DND-41 (cell line): ENCODE measurements at places on chromosomes 2 and 18.

GRCh38 chr18:69968039-69968438, 20.4 kb upstream of the CD226 start:
- no peaks in the 10 kb centered on the region for H3K27me3 ChIP-seq
- H3K36me3 ChIP-seq: no peaks in the 10 kb centered on the region
- no peak overlapping the region for H3K4me3 ChIP-seq
- DNase-seq: peak; percentile 62

- H3K4me1 ChIP-seq: peaks cover 70% of the 10 kb centered on the region
- peak overlapping the region; percentile 63 for H3K27ac ChIP-seq
- H3K27me3 ChIP-seq: no peaks in the 10 kb centered on the region
- peaks cover 87% of the 10 kb centered on the region for H3K36me3 ChIP-seq
- DNase-seq: no peak
These were observed 12.0 kb downstream of the STK17B start for GRCh38 chr2:196159221-196159892.

GRCh38 chr2:43443282-43443681, 152.6 kb downstream of the THADA start:
- H3K36me3 ChIP-seq: peaks cover 4% of the 10 kb centered on the region; the same call in 1 of the 2 replicates
- no peak overlapping the region for H3K4me3 ChIP-seq
- H3K27me3 ChIP-seq: no peaks in the 10 kb centered on the region
- H3K4me1 ChIP-seq: no peaks in the 10 kb centered on the region
- DNase-seq: no peak

DNA sequence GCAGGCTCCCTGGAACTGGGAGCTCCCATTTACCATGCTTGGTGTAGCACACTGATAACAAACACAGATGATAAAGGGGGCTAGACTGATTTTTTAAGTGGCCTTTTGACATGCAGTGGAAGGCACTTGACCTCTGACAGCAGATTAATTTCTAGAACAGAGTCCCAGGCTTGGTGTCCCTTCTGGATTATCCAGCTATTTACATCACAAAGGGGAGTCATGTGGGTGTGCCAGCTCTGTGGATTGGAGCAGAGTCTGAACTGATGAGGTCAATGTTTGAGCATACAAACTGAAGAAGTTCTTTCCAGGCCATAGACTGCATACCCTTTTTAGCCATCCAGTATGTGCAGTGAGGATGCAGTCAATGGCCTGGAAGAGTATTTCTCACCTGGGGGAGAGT, 31.5 kb upstream of the SIX2 start:
- H3K4me3 ChIP-seq: no peak overlapping the region
- no peaks in the 10 kb centered on the region for H3K4me1 ChIP-seq
- DNase-seq: no peak
- no peak overlapping the region for H3K27ac ChIP-seq
- no peaks in the 10 kb centered on the region for H3K27me3 ChIP-seq
- H3K36me3 ChIP-seq: no peaks in the 10 kb centered on the region

- no peaks in the 10 kb centered on the region for H3K36me3 ChIP-seq
- H3K4me3 ChIP-seq: no peak overlapping the region
- DNase-seq: no peak
- no peaks in the 10 kb centered on the region for H3K27me3 ChIP-seq
These were observed 339.4 kb downstream of the CMPK2 start for GRCh38 chr2:6526093-6526824.

- peaks cover 5% of the 10 kb centered on the region; the same call in 1 of the 2 replicates for H3K4me1 ChIP-seq
- no peak for DNase-seq
- H3K27me3 ChIP-seq: no peaks in the 10 kb centered on the region
These were observed 164.6 kb upstream of the TRIB2 start for GRCh38 chr2:12552092-12552491.

GRCh38 chr18:77130229-77131099, 2.1 kb downstream of the MBP start:
- peak; percentile 54 for DNase-seq
- H3K36me3 ChIP-seq: peaks cover 3% of the 10 kb centered on the region; the same call in 1 of the 2 replicates
- peak overlapping the region; percentile 64 for H3K4me3 ChIP-seq
- H3K27ac ChIP-seq: peak overlapping the region; percentile 93

- DNase-seq: no peak
- peaks cover 75% of the 10 kb centered on the region for H3K36me3 ChIP-seq
- H3K27me3 ChIP-seq: no peaks in the 10 kb centered on the region
- H3K27ac ChIP-seq: no peak overlapping the region
- H3K4me3 ChIP-seq: no peak overlapping the region
These were observed 79.7 kb downstream of the RRM2 start for GRCh38 chr2:10202131-10202665.

DNA sequence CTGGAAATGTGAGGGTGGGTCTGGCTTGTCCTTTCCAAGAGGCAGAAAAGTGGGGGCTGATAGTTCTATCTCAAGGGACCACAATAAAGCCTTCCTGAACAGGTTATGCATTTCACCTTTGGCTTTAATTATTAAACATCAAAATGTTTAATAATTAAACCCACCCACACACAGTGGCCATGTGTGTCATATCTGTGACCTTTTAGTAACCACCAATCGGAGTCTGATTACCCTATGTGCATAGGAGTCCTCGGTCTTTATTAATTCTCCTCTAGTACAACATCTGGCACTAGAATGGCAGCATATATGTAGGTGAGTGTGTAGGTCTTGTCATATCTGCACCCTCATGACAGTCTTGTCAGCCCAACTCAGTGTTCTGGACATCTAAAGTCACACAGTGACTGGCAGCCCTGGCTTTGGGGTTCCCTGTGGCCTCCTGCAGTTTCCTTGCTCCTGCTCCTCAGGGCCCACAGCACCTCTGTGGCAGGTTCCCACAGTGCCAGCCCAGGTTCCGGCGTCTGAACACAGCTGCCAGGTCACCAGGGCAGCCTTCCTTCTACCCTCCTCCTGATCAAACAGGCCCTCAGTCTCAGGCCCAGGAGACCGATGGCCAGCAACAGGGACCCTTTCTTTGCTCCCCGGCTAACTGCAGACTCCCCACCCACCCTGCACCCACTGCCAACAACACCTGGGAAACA, 100.9 kb downstream of the MTCL1 start:
- no peak overlapping the region for H3K27ac ChIP-seq
- peaks cover 14% of the 10 kb centered on the region for H3K4me1 ChIP-seq
- H3K27me3 ChIP-seq: no peaks in the 10 kb centered on the region
- no peak for DNase-seq
- no peaks in the 10 kb centered on the region for H3K36me3 ChIP-seq

- H3K27me3 ChIP-seq: peaks cover 20% of the 10 kb centered on the region
- H3K27ac ChIP-seq: no peak overlapping the region
- no peaks in the 10 kb centered on the region for H3K36me3 ChIP-seq
- peak; percentile 75 for DNase-seq
- no peak overlapping the region for H3K4me3 ChIP-seq
- no peaks in the 10 kb centered on the region for H3K4me1 ChIP-seq
These were observed 109.6 kb downstream of the SH3RF3 start for GRCh38 chr2:109238580-109238979.

- no peak overlapping the region for H3K4me3 ChIP-seq
- H3K27me3 ChIP-seq: no peaks in the 10 kb centered on the region
- peaks cover 6% of the 10 kb centered on the region; the same call in 1 of the 2 replicates for H3K4me1 ChIP-seq
- no peak for DNase-seq
- H3K27ac ChIP-seq: peak overlapping the region; percentile 12; the same call in 1 of the 2 replicates
- H3K36me3 ChIP-seq: peaks cover 71% of the 10 kb centered on the region
These were observed 53.7 kb downstream of the BCL11A start for GRCh38 chr2:60499651-60500265.

GRCh38 chr2:1651121-1652033, 92.9 kb downstream of the PXDN start:
- no peak overlapping the region for H3K27ac ChIP-seq
- peaks cover 15% of the 10 kb centered on the region for H3K27me3 ChIP-seq
- H3K4me1 ChIP-seq: no peaks in the 10 kb centered on the region
- H3K4me3 ChIP-seq: no peak overlapping the region

DNA sequence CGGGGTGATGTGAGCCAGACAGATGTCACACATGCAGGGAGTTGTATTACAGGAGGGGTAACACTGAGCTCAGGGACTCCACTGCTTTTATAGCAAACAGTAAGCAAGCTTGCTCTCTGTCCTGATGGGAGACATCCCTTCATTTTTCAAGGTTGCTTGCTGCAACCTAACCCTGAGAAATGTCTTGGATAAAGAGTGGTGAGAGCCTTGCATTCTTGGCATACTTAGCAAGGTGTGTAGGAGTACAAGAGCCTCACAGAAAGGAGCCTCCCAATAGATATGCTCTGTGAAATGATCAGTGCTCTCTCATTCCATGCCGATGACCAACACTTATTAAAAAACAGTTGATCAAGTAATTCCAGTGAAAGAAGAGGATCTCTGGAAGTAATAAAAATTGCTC, 8.1 kb downstream of the PFN4 start:
- H3K4me3 ChIP-seq: no peak overlapping the region
- no peak for DNase-seq
- no peak overlapping the region for H3K27ac ChIP-seq

GRCh38 chr2:60296219-60296955, 257.1 kb downstream of the BCL11A start:
- no peaks in the 10 kb centered on the region for H3K4me1 ChIP-seq
- no peaks in the 10 kb centered on the region for H3K36me3 ChIP-seq
- DNase-seq: no peak
- H3K27me3 ChIP-seq: no peaks in the 10 kb centered on the region
- no peak overlapping the region for H3K4me3 ChIP-seq
- no peak overlapping the region for H3K27ac ChIP-seq

GRCh38 chr18:13611601-13612195, 114.7 kb downstream of the FAM210A start:
- peak overlapping the region; percentile 98 for H3K27ac ChIP-seq
- peak; percentile 79 for DNase-seq
- peaks cover 27% of the 10 kb centered on the region for H3K36me3 ChIP-seq

GRCh38 chr2:28251337-28251736, 141.3 kb upstream of the FOSL2 start:
- no peak for DNase-seq
- no peaks in the 10 kb centered on the region for H3K27me3 ChIP-seq
- no peak overlapping the region for H3K27ac ChIP-seq
- H3K4me3 ChIP-seq: no peak overlapping the region

- DNase-seq: no peak
- H3K4me1 ChIP-seq: no peaks in the 10 kb centered on the region
- no peak overlapping the region for H3K4me3 ChIP-seq
These were observed 56.9 kb upstream of the TMEM178A start for GRCh38 chr2:39608686-39609441.

DNA sequence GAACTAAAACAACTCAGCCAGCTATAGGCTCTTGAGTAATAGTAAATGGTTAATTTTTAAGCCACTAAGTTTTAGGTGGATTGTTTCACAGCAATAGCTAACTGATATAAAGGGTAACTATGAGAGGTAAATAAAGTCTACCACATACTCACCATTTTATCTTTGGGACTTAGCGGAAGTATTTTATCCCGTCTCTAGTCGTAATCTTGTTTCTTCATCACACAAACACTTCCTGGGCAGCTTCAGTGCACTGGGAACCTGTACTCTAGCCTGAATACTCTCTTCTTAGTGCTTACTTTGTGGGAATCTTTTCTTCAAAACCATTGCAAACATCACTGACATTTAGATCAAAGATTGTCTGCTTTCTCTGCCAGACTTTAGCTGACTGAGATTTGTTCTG, 360.5 kb downstream of the EPHA4 start:
- no peaks in the 10 kb centered on the region for H3K36me3 ChIP-seq
- no peaks in the 10 kb centered on the region for H3K27me3 ChIP-seq
- H3K27ac ChIP-seq: no peak overlapping the region
- no peaks in the 10 kb centered on the region for H3K4me1 ChIP-seq

DNA sequence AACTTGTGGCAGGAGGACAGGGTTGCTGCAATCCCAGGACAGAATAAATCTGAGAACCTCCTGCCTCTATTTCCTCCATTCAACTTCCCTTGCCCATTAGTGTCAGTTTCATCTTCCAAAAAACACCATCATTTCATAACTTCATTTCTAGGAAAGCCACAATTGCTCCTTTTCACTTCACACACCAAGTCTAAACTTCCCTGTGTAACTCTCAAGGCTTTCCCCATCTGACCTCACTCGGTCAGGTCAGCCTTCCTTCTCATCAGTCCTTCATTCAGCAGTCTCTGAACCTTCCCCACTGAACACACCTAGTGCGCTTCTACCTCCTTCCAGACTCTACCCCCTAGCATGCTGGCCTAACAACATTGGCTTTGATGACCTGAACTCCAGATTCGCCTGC, 35.8 kb downstream of the TCF7L1 start:
- H3K27ac ChIP-seq: no peak overlapping the region
- H3K36me3 ChIP-seq: no peaks in the 10 kb centered on the region
- H3K4me3 ChIP-seq: no peak overlapping the region
- no peaks in the 10 kb centered on the region for H3K4me1 ChIP-seq

DNA sequence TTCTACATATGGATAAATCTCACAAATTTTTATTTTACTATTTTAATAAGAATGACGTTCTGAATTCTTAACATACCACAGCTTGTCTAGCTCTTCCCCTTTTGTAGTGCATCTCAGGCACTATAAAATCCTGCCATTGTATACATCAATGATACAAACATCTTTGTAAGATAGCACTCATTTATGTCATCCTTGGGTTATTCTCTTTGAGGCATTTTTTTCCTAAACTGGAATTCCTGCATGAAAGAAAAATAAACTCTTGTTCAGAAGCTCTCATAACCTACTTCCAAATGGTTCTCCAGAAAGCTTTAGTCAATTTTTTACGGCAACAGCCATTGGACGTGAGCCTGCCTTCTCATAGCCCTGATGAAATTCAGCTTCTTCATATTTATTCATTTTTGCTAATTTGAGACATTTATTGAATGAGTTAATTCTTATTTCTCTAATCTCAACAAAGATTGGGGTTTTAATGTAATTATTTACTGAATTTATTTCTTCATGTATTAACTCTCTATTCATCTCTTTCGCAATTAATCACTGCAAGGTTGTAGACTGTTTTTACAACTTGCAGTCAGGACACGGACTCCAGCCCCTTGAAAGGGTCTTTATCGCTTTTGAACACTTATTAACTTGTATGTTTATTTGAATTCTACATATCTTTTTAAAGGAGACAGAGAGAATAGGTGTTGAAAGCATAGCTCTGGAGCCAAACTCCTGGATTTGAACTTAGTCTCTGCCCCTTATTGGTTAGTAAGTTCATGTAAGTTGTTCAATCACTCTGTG, 57.6 kb upstream of the PARD3B start:
- H3K4me1 ChIP-seq: no peaks in the 10 kb centered on the region
- no peak for DNase-seq
- peaks cover 14% of the 10 kb centered on the region for H3K27me3 ChIP-seq
- no peak overlapping the region for H3K4me3 ChIP-seq
- no peak overlapping the region for H3K27ac ChIP-seq

DNA sequence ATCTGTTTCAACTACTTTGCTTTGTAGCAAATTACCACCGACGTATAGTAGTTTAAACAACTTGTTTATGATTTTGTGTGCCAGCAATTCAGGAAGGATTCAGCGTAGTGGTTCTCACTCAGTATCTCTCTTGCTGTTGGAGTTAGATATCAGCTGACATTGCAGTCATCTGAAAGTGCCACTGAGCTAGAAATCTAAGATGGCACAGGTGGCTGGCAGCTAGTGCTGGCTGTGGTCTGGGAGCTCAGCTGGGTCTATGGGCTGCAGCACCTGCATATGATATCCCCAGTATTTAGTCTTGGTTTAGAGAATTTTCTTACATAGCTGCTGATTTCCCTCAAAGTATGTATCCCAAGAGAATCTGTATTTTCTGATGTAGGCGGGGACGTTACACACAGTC, 235.6 kb downstream of the SCG2 start:
- DNase-seq: peak; percentile 5
- no peaks in the 10 kb centered on the region for H3K27me3 ChIP-seq
- H3K4me3 ChIP-seq: no peak overlapping the region
- no peak overlapping the region for H3K27ac ChIP-seq
- no peaks in the 10 kb centered on the region for H3K36me3 ChIP-seq

- H3K4me1 ChIP-seq: 0 out of 2 replicates have a peak, but pooled peaks cover 9% of the 10 kb centered on the region
- no peak for DNase-seq
- no peaks in the 10 kb centered on the region for H3K27me3 ChIP-seq
- peaks cover 68% of the 10 kb centered on the region for H3K36me3 ChIP-seq
- H3K4me3 ChIP-seq: no peak overlapping the region
These were observed 13.5 kb downstream of the NDUFV2 start for GRCh38 chr18:9115984-9116383.
